Sigmoid colon (tissue), 7 donors: ENCODE measurements at places on chromosomes 6 and 20. TPM values are rescaled to one million over a fixed set of nuclear protein-coding genes. Genes with fewer than 3 reads are reported as not detected.

The ERMARD gene
- total RNA-seq: 14.8 TPM

The SRSF3 gene
- 101 TPM for total RNA-seq

The TBC1D32 gene
- 3.6 TPM for total RNA-seq

The KCNK5 gene
- total RNA-seq: 7.5 TPM

The HLA-G gene
- not detected for total RNA-seq

The HLA-C gene
- total RNA-seq: 197 TPM

The GTF3C6 gene
- 42.8 TPM for total RNA-seq

The EGFL8 gene
- total RNA-seq: 24.4 TPM

The FAM83C gene
- not detected for total RNA-seq

The COL19A1 gene
- total RNA-seq: 0.54 TPM

The HDGFL1 gene
- total RNA-seq: not detected

The MACROD2 gene
- total RNA-seq: 8.6 TPM

The OXT gene
- not detected for total RNA-seq

The HLA-DMA gene
- total RNA-seq: 26.0 TPM

The PLN gene
- 311 TPM for total RNA-seq

DNA sequence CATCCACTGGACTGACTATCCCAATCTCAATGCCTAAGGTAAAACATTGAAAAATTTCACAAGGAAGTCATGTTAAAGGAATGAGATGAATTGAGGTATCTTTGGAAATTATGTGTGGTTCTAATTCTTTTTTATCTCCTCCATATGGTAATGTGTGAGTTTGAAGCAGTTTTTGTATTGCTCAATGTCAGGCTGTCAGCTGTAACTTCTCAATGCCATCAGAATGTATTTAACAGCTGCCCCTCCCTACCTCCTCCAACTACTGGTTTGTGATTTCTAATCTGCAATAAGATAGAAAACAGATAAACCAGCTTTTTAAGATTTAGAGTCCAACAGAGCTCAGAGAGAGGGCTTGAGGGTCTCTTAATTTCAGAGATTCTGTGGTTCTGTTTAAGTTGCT, 1005.8 kb upstream of the ADGRB3 start:
- no peak for DNase-seq

GRCh38 chr20:16587066-16587465, 13.8 kb upstream of the KIF16B start:
- no peak for DNase-seq

DNA sequence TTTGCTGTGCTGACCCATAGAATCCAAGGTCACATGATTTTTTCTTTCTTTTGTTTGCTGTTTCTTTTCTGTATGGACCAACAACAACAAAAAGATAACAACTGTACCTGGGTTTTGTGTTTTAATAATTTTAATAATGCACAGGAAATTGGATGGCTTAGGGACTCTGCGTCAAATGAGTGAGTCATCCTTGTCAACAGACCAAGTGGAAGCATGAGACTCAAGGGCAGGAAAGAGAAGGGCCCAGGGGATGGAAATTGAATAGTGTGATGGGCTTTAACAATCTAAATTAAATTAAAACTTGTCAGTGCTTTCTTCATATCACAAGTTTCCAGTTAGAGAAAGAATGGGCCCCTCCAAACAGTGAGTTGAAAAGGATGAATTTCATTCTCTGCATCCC, 413.0 kb downstream of the PREX1 start:
- DNase-seq: no peak

GRCh38 chr20:48724891-48725554, 102.8 kb downstream of the PREX1 start:
- DNase-seq: peak; percentile 41

- no peak for DNase-seq
Observed at GRCh38 chr20:62816031-62816883, 593 bp upstream of the COL9A3 start.

- DNase-seq: peak; percentile 69
Observed at GRCh38 chr20:1893721-1894470, 1.3 kb upstream of the SIRPA start.

GRCh38 chr20:50426866-50427718, 83.1 kb upstream of the PTPN1 start:
- no peak for DNase-seq

- peak; percentile 72 for DNase-seq
Observed at GRCh38 chr20:54132612-54133433, 41.0 kb downstream of the CYP24A1 start.

GRCh38 chr6:149508485-149508884, 23.7 kb upstream of the ZC3H12D start:
- no peak for DNase-seq

DNA sequence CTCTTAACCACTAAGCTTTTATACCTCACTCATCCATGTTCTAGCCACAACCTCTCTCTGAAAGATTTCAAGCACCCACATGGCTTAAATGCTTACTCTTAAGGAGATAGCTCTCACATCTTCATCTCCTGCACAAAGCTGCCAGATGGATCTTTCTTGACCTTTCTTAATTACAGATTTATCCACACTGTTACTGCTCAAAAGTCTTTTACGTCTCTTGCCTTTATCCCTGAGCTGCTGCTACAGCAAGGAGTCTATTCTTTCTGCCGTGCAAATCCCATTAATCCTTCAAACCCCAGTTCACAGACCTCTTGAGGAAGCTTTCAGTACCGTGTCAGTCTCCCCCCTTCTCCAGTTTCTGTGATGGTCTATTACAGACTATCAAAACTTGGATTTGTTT, 54.6 kb downstream of the B4GALT5 start:
- no peak for DNase-seq

DNA sequence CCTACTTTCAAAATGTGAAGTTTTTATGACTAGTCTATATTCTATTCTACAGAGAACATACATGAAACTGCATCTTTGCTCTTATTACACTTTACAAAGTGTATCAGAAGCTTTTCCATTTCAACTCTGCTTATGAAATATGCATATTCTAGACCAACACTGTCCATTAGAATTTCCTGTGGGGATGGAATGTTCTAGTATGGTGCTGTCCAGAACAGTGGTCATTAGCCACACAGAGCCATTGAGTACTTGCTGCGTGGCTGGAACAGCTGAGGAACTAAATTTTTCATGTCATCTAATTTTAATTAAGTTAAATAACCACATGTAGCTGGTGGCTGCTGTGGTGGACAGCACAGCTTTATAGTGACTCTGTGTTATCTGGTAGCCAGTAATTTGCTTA, 105.9 kb upstream of the PDE10A start:
- no peak for DNase-seq

DNA sequence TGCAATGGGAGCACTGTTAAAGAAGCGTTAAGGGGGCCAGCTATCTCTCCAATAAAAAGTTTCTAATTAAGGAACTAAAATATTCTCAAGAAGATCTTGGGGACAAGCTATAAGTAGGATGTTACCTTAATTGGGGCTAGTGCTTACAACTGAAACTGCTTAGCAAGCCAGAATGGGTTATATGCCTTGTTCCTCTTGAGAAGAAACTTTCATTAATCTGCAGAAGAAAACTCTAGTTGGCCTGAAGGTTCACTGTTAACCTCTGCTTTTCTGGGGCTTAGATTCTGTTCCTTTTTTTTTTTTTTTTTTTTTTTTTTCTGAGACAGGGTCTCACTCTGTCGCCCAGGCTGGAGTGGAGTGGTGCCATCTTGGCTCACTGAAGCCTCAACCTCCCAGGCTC, 82.2 kb downstream of the BACH2 start:
- no peak for DNase-seq

DNA sequence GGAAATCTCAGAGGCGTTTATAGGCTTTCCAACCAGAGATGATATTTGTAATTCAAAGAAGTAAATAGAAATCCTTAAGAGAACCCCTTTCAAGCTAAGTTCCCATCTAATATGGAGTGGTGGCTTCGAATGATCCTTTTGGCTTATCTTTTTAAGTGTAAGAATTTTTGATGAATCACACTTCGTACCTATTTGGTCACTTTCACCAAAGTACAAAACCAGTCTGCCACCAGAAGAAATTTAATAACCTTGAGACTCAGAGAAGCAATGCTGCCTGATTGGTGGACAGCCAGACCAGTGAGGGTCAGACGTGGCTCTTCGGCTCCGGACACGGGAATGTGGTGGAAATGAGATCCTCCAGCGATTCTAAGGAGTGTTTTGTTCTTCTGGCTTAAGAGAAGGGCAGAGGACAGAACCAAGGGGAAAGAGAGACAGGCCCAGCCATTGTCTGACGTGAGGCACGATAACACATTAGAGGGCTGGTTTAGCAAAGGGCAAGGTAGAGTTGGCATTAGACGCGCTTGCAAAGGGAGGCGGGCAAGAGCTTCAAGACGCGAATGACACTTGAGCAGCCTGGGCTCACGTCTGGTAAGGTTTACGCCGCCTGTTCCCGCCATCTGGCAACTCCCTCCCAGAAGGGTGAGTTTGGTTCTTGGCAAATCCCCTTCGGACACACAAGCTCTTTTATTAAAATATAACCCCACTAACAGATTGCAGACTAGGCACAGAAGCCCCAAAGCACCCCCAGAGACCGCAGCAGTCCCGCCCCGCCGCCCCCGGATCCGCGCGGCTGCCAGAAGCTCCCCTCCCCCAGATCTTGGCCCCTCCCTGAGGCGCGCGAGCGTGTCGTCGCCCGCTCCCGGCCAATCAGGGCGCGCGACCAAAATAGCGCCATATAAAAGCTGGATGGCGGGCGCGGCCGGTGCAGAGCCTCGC, 50.0 kb upstream of the EZR start:
- DNase-seq: no peak

- no peak for DNase-seq
Observed at GRCh38 chr6:73954881-73955280, 258.9 kb downstream of the CD109 start.

GRCh38 chr6:166737261-166737660, 110.2 kb upstream of the RPS6KA2 start:
- DNase-seq: no peak

- no peak for DNase-seq
Observed at GRCh38 chr6:125485757-125486156, 184.0 kb upstream of the HDDC2 start.

DNA sequence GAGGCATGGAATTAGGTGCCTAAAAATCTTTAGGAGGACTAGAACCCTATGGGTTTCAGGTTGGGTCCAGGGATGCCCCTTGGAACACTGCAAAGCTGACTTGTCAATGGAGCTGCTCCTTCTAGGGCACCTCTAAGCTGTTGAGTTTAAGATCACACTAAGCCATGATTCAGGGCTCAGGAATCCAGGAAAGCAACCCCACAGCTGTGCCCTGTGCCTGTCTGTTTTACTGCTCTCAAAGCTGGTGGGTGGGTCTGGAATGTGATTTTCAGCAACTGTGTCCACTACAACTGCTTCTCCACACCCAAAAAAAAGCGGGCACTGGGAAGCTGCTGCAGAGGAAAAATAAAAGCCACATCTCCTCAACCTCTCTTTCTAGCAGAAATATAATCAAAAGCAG, 310.4 kb upstream of the MOCS1 start:
- DNase-seq: no peak

- no peak for DNase-seq
Observed at GRCh38 chr20:24765316-24766142, 183.5 kb upstream of the CST7 start.

DNA sequence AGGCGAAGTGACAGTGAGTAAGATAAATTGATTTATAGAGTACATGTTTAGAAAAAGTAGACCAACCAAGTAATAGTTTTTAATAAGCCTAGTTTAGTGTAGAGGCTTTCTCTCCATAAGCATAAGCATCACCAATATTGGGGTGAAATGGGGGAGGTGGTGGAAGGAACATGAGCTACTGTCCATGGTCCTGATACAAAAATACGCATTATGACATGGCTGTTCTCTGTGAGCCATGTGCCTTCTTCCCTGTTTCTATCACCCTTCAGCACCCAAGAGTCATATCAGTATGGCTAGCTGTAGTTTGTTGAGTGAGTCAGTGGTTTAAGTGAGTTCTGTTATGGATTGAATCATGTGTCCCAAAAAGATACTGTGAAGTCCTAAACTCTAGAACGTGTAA, 150.8 kb downstream of the EDN1 start:
- DNase-seq: no peak

DNA sequence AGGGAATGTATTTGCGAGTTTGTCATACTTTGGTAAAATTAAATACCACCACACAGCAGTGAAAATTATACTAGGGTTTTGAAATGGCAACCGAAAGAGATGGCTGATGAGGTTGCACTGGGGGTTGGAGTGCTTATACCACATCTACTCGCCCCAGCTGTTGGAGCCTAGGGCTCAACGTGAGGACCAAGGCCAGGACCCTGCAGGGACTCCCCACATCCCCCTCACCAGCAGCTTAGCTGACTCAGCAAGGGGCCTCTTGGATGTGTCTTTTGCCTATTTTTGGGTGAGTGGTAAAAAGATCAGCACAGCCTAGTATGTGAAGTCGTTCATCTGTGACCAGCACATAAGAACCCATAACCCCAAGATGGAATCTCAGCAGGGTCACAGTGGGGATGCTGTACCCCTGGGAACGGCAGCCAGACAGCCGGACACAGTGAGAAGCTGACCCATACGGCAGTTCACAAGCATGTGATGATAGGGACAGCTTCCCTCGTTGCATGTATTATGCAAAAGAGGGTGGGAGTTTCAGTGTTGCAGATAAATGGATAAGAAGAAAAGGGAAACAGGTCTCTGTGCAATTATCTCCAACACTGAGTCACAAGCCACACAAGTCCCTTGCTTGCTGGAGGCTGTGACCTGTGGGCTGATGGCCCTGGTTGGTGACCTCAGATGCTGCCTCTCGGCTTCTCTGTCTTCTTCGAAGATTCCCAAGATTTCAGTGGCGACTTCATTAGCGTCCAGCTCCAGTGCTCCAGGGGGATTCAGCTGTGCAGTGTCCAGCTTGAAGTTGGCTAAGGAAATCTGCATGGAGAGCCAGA, 20.9 kb upstream of the SPO11 start:
- DNase-seq: peak; percentile 19

DNA sequence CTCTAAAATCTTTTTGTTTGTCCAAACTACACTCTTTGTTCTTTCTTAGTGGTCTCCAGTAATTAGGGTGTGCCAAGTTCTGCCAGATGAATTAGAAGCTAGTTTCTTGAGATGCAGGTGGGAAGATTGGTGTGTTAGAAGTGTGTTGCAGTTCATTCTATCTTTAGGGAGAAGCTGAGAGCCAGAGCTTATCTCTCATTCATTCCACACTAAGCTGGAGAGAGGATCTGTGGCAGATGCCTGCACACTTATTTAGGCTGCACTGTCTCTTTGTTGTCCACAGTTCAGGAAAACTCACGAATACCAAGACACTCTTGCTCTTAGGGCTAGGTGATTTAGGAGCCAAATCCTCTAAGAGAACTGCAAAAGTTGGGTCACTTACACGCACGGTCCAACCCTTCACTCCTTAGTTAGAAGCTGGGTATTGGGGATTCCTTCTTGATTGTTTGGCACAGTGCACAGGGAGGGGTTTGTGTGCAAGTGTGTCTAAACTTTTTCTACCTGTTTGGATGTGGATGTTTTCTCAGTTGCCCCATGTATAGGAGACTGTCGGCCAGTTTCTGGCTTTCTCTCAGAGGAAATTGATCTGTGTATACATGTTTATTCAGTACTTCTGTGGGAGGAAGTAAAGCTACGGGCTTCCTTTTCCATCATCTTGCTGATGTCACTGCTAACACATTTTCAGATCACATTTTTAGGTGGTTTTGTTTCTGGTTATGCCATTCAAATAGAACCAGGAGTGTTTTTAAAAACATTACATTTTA, 49.5 kb downstream of the SMAP1 start:
- no peak for DNase-seq
